CD4-positive, alpha-beta T cell treated with Interleukin-17A for 4 hours (primary cell): ENCODE measurements at places on chromosomes 2 and 18.

- peak; percentile 57 for DNase-seq
These were observed 11.4 kb downstream of the OSGEPL1 start for GRCh38 chr2:189751080-189751658.

DNA sequence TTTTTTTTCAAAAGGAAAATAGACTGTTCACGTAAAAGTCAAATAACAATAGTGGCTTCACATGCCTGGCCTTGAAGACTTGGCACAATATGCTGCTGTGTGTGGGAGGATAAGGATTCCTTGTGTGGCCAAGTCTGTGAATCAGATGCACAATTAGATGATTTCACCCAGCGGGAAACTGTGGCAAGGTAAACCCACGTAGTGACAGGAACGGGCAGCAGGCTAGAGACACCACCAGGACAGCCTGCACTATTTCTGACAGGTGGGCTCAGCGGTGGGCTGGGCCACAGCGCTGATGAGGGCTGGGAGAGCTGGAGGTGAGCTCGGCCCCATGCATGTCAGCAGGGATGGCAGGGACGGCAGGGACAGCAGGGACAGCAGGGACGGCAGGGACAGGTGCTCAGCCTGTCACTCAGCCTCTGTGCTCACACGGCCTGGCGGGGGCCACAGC, 21.6 kb downstream of the SNORC start:
- no peak for DNase-seq

DNA sequence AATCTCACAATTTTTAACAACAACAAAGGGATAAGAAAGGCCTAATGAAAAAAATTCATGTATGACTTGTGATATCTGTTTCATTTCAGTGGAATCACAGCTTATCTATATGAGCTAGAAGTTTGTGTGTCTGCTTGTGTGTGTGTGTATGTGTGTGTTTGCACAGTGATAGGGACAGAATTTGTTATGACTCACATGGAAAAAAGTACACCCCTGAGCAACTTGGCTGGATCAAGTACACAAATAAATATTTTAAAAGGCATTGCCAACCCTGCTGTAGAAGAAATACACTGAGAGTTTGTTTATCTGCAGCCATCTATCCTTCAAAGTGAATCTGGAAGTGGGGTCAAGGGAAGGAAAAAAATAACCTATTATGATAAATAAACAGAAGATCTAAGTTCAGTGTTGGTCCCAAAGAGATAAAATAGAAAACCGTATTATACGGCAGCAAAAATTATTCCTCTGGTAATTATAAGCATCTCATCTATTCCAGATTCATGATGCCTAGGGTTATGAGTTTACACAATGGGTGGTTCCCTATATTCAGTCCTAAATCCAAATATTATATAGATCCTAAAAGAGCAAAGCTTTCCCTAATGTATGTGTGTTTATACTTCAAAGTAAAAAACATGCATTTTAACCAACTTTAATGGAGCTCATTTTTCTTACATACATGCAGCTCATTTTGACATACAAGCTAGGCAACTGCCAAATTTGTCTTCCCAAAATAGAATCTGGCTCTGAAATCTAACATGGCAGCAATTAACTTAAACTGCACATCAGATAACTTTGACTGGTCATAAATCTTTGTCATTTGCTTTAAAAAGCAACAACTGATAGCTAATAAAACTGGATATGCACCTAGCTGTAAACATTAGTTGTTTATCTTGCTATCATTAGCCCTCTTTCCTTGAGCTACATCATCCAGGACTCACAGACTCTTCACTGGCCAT, 420.6 kb downstream of the IRS1 start:
- DNase-seq: no peak

DNA sequence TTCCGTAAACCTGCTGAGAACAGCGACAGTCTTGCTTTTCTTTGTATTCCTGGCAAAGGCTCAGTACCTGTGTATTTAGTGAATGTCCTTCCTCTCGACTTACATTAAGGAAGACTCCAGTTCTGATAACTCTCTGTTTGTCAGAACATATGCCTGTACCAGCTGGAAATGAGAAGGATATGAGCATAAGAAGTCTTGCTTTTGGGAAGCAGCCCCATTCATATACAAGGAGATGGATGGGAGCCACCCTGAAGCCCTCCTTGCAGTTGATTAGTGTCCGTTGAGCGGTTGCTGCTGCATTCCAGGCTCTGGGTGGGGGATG, 59.8 kb downstream of the SH3BP4 start:
- DNase-seq: no peak

DNA sequence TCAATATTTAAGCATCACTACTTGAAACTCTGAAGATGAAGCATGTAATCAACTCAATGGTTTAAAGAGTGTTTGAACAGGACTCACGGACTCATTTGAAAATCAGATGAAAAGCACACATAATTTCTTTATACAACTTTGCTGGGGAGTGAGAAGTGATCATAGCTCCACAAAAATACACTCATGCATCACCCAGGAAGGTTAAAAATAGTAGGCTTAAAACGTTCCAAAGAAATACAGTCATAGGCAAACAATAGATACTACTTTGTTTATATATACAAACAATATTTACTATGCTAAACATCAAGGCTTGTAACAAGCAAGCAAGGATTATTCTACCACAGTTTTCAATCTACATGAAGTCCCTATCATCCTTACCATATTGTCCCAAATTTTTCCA, 11.6 kb downstream of the HNRNPLL start:
- no peak for DNase-seq

- no peak for DNase-seq
These were observed 5.3 kb downstream of the TWIST2 start for GRCh38 chr2:238853218-238853617.

GRCh38 chr2:225911019-225911418, 511.5 kb downstream of the NYAP2 start:
- no peak for DNase-seq

DNA sequence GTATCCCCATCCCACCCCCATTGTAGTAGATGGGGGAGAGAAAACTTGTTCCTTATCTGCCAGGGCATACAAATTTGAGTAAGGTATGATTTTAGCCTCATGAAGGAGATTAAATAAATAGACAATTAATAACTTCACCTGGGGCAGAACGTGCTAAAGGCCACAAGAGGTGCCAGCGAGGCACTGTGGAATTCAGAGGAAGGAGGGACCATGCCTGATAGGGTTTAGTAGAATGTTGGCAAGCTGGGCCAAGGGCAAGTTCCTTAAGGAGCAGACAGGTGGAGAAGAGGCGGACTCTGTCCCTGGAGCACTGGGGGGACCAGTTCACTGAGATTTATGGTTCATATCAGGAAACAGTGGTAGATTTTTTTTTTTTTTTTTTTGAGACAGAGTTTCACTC, 22.5 kb downstream of the STAMBP start:
- no peak for DNase-seq

DNA sequence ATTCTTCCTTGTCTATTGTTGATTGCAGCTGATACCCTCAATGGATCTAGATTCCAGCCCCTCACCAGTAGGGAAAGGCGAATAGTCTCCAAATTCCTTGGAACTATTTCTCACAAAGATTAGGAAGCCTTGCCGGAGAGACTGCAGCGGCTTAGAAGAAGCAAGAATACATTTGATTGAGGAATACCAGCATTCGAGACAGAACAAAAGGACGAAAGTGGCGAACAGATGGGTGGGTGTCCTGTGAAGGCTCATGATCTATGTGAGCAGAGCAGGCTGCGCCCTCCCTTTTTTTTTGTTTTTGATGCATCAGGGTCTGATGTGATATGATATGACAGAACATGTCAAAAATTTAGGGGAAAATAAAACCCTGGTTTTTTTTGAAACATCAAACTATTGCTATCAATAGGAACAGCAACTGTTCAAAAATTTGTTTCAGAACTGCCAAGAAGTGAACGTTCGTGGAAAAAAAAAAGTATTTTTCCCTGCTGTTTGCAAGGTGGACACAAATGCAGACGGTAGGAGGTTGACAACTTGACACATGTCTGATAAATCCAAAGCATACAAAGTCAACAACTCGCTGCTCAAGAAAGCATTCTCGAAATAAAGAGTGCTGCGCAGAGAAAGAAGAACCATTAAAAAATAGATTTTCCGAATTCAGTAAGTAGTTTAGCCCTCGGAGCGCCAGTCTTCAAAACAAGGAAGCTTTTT, 49.1 kb downstream of the PTGR3 start:
- DNase-seq: no peak

GRCh38 chr18:68665628-68666027, 49.3 kb downstream of the TMX3 start:
- no peak for DNase-seq

- no peak for DNase-seq
These were observed 73.8 kb downstream of the SPTBN1 start for GRCh38 chr2:54529935-54530334.

DNA sequence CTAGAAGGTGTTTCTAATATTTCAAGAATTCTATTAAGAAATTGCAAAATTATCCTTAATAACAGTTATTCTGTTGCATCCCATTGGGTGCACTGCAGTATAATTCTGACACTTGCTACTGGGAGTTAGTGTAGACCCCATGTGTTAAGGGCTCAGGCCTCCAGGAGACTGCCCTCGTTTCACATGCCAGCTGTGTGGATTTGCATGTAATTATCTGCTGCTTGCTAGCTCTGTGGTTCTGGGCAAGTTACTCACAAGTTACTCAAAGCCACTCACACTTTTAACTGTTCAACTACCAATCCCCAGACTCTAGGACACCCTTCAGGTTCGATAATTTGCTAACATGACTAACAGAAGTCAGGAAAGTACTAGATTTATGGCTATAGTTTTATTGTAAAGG, 38.6 kb downstream of the ST6GAL2 start:
- no peak for DNase-seq

- DNase-seq: no peak
These were observed 222.3 kb downstream of the IKZF2 start for GRCh38 chr2:212929116-212929515.
